SJSA1 (cell line): ENCODE measurements at places on chromosomes 6 and 20. TPM values are rescaled to one million over a fixed set of nuclear protein-coding genes. Genes with fewer than 3 reads are reported as not detected.

The SSTR4 gene
- total RNA-seq, result not detected in 2 replicates

The PGBD1 gene
- total RNA-seq, result 13.4 and 13.5 TPM in 2 replicates

The BTNL2 gene
- not detected in 2 replicates for total RNA-seq

The RBL1 gene
- 28.5 and 37.7 TPM in 2 replicates for total RNA-seq

The SCGN gene
- not detected in 2 replicates for total RNA-seq

The NHLRC1 gene
- total RNA-seq, result 1.3 and 4.6 TPM in 2 replicates

The RBM24 gene
- total RNA-seq, result 30.3 and 43.7 TPM in 2 replicates

The CRIP3 gene
- total RNA-seq, result not detected in 2 replicates

The CSE1L gene
- total RNA-seq, result 123 and 172 TPM in 2 replicates

The MICB gene
- total RNA-seq, result 32.7 and 60.0 TPM in 2 replicates

The SYCP2 gene
- total RNA-seq, result 1.1 and 2.6 TPM in 2 replicates

The CD83 gene
- total RNA-seq, result 15.9 and 24.6 TPM in 2 replicates

- DNase-seq, result no peak
Measured at GRCh38 chr6:134642819-134643218, 307.1 kb downstream of the ALDH8A1 start.

DNA sequence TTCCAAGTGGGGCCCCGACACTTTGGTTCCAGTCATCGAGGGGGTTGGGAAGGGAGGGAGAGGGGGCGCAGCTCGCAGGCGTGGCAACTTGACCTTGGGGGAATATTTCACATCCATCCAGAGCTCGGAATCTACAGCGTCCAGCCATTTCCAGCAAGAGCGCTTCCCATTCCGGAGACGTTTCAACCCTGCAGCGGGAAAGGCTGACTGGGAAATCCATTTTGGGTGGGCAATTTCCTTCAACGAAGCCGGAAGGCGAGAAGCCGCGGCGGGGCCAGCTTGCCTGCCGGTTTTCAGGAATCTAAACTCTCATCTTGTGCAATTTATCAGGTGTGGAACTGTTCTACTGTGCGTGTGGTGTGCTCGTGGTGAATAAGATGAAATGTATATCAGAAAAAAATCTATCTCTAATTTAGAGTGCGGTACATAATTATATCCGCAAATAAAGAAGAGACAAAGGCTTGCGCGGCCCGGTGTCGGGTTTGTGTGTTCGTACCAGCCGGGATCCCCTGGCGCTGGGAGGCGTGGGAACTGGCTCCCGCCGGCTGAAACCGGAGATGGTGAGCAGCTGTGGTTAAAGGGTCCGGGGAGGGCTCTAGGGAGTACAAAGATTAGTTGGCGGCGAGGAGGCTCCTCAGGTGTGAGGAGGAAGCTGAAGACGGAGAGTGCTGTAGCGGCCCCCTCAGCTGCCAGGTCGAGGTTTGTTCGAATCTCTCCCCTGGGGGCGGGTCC is 4.8 kb downstream of the SLC32A1 start:
- DNase-seq, result no peak

GRCh38 chr20:50690650-50691572 is at the start of gene RIPOR3:
Gene RIPOR3 (minus strand): TSS chr20:50691542. CDS start chr20:50691128, 414 bp downstream.
- no peak for DNase-seq

DNA sequence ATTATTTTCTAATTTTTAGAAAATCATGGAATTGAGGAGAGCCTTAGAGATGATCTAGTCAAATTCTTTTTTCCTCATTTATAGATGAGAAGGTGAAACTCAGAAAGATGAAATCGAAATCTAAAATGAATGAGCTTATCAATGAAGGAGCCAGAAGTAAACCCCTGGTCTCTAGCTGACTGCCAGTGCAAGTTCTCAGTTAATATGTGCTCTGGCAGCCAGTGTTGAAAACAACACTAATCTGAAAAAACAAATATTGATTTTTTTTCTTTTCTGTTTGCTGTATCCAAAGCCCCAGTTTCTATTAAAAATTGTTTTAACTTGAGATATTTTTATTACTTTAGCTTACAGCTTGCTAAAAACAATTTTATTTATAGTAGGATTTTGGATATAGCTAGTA is 21.5 kb upstream of the PBOV1 start:
- DNase-seq, result no peak

GRCh38 chr6:14130435-14131075 is 13.0 kb downstream of the CD83 start:
- DNase-seq, result no peak

- peak; percentile 33 for DNase-seq
Measured at GRCh38 chr6:134111062-134111677, 58.7 kb upstream of the SLC2A12 start.

- no peak for DNase-seq
Measured at GRCh38 chr6:81049425-81050042, 702.9 kb downstream of the TENT5A start.

GRCh38 chr6:129481706-129482105 is 228.3 kb downstream of the ARHGAP18 start:
- DNase-seq, result no peak

DNA sequence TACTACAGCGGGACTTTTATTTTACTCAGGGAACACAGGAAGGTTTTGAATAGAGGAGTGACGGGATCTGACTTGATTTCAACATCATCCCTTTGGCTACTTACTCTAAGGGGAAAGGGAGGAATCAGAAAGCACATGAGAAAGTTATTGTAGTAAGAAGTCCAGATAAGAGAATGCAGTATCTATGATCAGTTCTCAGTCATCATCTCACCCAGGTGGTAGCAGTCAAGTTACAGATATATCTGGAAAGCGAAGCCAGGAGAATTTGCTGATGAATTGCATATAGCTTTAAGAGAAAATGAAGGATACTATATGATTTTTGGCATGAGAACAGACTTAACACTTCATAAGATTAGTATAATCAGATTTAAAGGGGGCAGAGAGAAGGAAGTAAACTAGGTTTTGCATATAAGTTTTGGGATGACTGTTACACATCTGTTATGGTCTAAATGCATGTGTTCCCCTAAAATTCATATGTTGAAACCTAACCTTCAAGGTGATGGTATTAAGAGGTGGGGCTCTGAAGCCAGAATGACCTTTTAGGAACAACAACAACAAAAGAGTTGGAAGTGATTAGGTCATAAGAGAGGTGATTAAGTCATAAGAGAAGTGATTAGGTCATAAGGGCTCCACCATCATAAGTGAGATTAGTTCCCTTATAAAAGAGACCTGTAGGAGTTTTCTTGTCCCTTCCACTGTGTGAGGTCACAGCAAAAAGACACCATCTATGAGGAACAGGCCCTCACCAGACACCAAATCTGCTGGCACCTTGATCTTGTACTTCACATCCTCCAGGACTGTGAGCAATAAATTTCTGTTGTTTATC is 6.7 kb downstream of the RAD21L1 start:
- DNase-seq, result no peak

DNA sequence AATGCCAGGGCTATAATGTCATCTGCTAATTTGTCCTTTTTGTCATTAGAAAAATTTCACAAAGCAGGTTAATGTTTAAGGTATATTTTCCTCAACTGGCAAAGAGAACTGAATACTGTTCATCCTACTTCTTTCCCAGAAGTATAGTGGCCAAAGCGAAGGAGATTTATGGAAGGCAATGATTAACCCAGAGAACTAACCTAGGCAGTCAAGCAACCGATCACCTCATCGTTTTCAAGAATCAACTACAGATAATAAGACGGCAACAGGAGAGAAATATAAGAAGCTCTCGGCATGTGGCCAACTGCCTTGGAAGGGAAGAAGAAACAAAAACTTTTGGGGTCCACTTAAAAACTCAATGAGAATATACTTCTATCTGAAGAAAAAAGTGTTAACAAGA is 38.2 kb downstream of the REV3L start:
- DNase-seq, result no peak

GRCh38 chr20:50645253-50646068 is 45.9 kb downstream of the RIPOR3 start:
- DNase-seq, result peak; percentile 99

DNA sequence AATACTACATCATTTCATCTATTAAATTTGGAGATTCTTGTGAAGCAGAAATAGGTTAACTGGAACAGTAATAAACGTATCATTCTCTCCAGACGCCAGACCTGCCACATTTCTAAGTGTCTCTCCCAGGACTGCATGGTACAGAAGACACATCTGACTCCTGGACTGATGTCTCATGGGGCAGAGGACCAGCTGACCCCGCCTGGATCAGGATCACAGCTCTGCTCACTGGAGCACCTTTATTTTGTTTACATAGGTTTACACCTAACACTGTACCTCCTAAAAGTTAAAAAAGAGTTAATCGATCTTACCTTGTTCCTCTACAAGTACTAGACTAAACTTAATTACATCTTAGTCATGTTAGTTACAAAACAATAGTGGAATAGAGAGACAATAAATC is 11.2 kb downstream of the OVOL2 start:
- no peak for DNase-seq

DNA sequence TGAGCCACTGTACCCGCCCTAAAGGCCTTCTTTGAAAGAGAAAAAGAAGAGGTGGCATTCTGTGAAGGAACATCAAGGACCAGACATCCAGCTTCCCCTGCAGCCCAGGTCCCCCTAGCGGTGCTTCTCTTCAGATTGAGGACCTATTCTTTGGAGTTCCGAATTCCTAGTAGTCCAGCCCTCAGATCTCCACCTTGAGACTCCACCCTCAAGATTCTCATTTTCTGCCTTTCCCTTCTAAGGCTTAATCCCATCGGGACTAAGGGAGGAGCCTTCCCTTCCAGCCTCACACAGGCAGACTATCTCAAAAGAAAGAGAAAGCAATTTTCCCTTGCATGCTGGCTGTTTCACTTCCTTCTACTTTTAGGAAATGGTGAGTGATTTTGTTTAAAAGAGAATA is 32.5 kb downstream of the MUC22 start:
- DNase-seq, result no peak

- no peak for DNase-seq
Measured at GRCh38 chr6:160919723-160920440, 71.7 kb upstream of the MAP3K4 start.

- no peak for DNase-seq
Measured at GRCh38 chr6:118968416-118968815, 33.5 kb upstream of the MCM9 start.

GRCh38 chr6:129114636-129115391 is 231.9 kb downstream of the LAMA2 start:
- DNase-seq, result no peak

DNA sequence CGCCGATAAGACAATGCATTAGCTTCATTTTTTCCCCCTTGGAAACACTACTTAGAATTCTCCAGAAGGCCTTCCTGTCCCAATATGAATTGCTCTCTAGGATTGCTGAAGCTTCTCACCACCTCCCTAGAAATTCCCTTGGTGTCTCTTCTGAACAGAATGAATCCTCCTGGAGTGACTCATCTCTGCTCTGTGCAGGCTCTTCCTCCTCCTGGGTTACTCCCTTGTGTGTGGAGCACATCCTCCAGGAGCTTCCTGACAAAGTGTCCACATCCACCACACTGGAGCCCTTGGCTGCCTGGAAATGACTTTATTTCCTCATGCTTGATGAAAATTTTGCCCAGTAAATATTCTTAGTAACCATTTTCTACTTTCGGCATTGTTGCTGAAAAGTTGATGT is 54.4 kb downstream of the DTNBP1 start:
- DNase-seq, result peak; percentile 48

DNA sequence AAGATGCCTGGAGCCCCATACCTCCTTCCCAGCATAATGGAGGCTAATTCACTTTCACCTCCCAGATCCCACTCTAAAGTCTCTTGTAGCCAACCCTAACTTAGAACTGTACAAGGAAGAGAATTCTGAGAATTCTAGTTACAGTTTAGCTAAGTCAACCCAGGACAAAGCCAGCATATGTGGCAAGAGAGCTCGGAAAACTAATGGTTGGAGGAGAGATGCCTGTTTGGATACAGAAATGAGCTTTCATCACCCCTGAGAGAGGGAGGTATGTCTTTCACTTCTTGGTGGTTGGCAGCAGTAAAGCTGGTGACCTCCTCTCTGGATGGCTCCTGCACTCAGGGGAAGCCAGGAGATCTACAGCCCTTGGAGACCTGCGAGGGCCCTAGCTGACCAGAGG is 252.6 kb upstream of the SUPT3H start:
- DNase-seq, result no peak

DNA sequence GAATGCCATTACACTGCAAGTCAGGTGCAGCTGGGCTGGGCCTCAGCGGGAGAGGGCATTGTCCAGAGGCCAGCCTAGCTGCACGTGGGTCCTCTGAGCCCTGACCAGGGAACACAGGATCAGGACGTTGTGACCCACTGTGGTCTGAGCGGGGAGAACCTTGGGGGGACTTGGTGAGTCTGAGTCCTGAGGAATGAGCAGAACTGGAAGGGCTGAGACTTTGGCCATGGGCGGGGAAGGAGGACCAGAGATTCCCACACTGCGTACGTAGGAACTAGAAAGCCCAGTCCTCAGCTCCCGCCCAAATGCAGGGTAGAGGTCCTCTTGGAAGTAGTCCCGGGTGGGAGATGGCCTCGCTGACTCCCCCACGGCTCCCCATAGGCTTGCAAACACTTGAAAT is 42.5 kb downstream of the GABRR2 start:
- no peak for DNase-seq

GRCh38 chr6:103122766-103123601 is 1729.5 kb downstream of the GRIK2 start:
- peak; percentile 37 for DNase-seq

DNA sequence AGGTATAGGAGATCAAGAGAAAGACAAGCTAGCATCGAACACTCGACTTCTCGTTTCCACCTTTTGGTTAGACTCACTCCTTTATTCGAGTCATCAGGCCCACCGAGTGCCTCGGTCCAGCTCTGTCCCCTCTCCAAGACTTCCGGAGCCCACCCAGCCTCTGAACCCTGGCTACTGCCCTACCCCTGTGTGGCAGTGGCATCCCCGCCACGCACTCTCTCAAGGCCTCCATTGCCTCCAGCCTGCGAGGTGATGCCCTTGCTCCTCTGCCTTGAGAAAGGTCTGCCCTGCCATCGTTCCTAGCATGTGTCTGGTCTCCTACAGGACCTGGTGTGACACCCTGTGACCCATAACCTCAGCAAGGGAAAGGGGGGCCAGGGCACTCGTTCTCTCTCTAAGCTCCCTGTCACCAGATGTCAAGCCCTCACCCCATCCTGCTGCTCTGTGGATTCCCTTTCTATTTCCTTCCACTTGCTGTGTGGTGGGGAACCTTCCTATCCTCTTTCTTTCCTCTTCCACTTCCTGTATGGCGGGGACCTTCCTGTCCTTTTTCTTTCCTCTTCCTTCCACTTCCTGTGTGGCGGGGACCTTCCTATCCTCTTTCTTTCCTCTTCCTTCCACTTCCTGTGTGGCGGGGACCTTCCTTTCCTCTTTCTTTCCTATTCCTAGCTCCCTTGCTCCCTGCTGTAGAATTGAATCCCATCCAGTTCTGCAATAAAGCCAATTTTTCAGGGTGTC is 44.7 kb upstream of the QKI start:
- DNase-seq, result no peak

DNA sequence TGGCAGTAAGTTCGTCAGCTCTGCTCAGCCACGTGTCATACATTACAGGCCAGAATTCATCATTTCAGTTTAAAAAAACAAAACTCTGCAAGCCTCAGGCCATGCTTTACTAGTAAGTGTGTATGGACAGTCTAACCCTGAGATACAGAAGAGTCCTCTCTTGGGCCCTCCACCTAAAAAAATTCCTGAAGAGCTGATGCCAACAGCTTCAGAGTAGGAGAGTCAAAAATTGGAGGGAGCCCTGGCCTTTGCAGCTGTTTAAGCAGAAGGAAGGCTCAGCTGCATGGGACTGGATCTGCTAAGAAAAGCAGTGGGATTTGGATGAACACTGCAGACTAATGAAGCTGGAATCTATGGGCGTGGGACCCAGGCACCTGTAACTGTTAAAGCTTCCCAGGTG is 47.2 kb upstream of the FAM8A1 start:
- no peak for DNase-seq
